Naive thymus-derived CD8-positive, alpha-beta T cell (primary cell): ENCODE measurements at places on chromosomes 4 and X. TPM values are rescaled to one million over a fixed set of nuclear protein-coding genes. Genes with fewer than 3 reads are reported as not detected.

The ARAP2 gene
- 11.4 TPM for polyA plus RNA-seq

The MAGEA4 gene
- not detected for polyA plus RNA-seq

The STX18 gene
- polyA plus RNA-seq = 20.0 TPM

The TKTL2 gene
- polyA plus RNA-seq = not detected

The DAPP1 gene
- polyA plus RNA-seq = 12.2 TPM

The NSG1 gene
- polyA plus RNA-seq = 30.1 TPM

The DRP2 gene
- not detected for polyA plus RNA-seq

The GC gene
- polyA plus RNA-seq = not detected

The FGD1 gene
- 0.89 TPM for polyA plus RNA-seq

The AMER1 gene
- polyA plus RNA-seq = 0.21 TPM

The PLAC1 gene
- polyA plus RNA-seq = not detected

The STPG2 gene
- 0.10 TPM for polyA plus RNA-seq

The PABPC1L2A gene
- not detected for polyA plus RNA-seq

The PF4V1 gene
- not detected for polyA plus RNA-seq

The GABRA4 gene
- polyA plus RNA-seq = not detected

The SNCA gene
- not detected for polyA plus RNA-seq

The XAGE2 gene
- polyA plus RNA-seq = not detected

The ARSJ gene
- not detected for polyA plus RNA-seq

The PDCL2 gene
- polyA plus RNA-seq = not detected

The MBTPS2 gene
- polyA plus RNA-seq = 4.6 TPM

The SMIM10 gene
- polyA plus RNA-seq = not detected

The KIAA1210 gene
- not detected for polyA plus RNA-seq

The SLC49A3 gene
- not detected for polyA plus RNA-seq

The XAGE1B gene
- polyA plus RNA-seq = not detected

The GABRQ gene
- polyA plus RNA-seq = not detected

The GEMIN8 gene
- polyA plus RNA-seq = 23.9 TPM

The PPARGC1A gene
- polyA plus RNA-seq = not detected
